AG08395 (cell line): ENCODE measurements at places on chromosomes 7 and 10.

DNA sequence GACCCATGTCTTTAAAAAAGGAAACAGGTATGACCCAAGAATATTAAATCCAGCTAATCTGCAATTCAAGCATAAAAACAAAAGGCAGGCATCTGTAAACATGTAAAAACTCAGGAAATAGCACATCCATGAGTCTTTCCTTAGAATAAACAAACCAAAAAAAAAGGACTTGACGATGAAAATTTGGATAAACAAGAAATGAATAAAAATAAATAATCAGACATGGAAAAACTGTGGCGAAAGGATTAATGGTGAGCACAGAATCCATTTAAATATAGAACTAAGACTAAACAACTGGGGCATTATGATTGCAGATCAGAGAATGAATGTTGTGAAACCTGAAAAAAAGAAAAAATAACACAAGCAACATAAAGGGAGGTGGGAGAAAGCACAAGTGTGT, 170.1 kb downstream of the DOCK4 start:
- no peak for DNase-seq

GRCh38 chr7:24378871-24379616, 95.1 kb downstream of the NPY start:
- no peak for DNase-seq

- DNase-seq: peak; percentile 73
These were observed 521 bp downstream of the LIMK1 start for GRCh38 chr7:74083928-74084721.

DNA sequence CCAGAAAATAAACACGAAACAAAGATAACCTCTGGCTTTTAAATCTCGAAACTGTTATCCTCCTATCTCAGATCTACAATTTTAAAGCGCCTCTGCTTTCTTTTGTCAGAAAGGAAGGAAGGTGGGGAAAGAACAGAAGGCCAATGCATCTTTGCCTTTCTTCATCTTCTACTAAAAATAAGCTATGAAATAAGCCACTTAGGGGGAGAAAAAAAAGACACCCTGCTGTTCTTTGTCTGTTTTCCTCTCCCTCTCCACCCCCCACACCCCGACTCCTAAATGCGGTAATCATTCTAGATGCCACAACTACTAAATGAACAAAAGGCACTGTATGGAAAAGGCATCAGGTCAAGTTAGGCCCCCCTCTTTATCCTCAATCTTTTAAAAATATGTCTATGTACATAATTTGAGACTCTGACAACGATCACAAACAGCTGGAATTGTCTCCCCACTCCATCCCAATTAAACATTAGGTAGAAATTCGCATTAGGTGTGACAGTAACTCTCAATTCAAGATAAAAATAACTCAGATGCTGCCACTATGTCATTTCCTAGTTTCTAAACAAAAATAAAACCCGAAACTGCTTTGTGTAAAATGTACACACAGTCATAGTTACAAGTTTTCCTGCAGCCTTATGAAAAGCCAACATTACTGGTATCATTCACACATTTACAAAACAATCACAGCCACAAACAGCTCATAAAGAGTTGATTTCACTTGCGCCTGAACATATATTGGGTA, 2.4 kb downstream of the UBE2H start:
- no peak for DNase-seq
